ENCODE measurements at places on chromosomes 7 and 10.
A peak's percentile ranks its signal among the peaks of the same experiment; 100 is the strongest.

DNA sequence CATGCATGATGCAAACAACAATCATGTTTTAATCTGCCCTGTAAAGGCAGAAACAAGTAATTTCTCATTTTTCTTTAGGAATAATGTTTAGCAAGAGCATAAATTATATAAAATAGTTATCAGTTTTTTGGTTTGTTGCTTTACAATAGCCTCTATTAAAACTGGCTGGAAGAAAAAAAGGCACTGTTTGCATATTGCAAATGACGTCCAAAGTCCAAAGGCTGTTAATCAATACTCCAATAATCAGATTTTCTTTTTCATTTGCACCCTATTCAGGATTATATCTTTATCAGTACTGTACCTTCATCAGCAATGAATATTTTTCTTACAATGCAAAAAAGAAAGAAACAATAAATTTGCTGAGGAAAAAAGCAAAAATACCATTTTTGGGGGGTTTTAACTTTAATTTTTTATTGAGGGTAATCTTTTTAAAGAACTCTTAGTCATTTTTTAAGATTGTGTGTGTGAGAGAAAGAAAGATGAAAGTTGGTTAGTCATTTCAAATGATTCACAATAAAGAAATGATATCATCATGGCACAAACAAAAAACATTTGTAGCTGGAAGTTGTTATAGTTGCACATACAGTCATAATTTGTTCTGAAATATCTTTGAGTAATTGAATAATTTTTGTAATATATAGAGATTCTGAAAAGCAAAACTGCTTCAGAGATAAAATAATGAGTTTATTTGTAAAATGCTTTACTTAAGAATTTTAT is 44.4 kb upstream of the AKR1C2 start:
- H3K4me1 ChIP-seq: no peaks in the 10 kb centered on the region
- no peak overlapping the region for H3K27ac ChIP-seq
- DNase-seq: no peak
- H3K36me3 ChIP-seq: no peaks in the 10 kb centered on the region

DNA sequence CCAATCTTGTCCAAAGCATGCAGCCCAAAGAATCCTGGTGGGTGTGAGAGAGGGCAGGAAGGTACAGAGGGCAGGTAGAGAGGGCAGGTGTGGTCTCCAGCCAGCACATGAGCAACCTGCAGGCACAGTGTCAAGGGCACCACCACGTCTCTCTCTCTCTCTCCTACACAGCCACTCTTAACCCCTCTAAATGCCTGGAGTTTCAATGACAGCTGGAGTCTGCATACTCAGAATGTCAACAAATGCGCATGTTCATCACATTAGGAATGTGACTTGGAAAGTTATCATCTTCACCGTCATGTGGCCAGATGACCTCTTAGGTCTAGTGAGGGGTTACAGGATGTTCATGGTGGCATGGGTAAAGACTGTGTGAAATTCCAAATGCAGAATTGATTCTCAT is 456.8 kb downstream of the SORCS1 start:
- H3K27me3 ChIP-seq: no peaks in the 10 kb centered on the region
- no peak overlapping the region for H3K27ac ChIP-seq
- no peak for DNase-seq
- no peaks in the 10 kb centered on the region for H3K4me1 ChIP-seq

- H3K4me1 ChIP-seq: peaks cover 21% of the 10 kb centered on the region
- peak; percentile 75 for DNase-seq
- H3K27ac ChIP-seq: no peak overlapping the region
- H3K36me3 ChIP-seq: peaks cover 14% of the 10 kb centered on the region
These were observed 160.9 kb downstream of the LRRC4 start for GRCh38 chr7:127870231-127870907.

DNA sequence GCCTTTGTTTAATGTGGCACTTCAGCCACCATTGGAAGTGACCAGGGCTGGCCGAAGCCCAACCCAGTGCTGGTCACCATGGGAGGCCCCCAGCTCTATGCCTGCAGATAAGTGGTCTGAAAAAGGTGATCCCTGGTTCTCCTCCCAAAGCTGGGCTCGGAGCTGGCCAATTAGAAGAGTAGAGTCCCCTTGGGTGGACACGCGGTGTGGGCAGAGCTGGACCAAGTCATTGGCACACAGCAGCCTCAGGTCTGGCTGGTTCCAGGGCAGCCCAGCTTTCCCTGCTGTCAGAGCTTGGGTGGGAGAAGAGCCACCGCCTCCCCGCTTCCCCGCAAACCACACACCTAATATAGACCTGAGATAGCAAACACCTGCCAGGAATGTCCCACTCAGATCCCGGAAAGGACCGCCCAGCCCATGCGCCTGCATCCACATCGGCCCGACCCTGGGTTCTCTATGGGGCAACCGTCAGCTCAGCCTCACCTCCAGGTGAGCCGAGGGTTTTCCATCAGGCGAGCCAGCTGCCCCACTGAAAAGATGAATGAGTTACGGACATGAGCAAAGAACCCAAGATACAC is 84.3 kb downstream of the TCERG1L start:
- no peak for DNase-seq
- H3K36me3 ChIP-seq: no peaks in the 10 kb centered on the region
- no peaks in the 10 kb centered on the region for H3K4me1 ChIP-seq

- no peaks in the 10 kb centered on the region for H3K36me3 ChIP-seq
- no peak overlapping the region for H3K27ac ChIP-seq
- DNase-seq: no peak
- H3K4me1 ChIP-seq: no peaks in the 10 kb centered on the region
These were observed 38.1 kb upstream of the CCDC6 start for GRCh38 chr10:59944339-59944935.

DNA sequence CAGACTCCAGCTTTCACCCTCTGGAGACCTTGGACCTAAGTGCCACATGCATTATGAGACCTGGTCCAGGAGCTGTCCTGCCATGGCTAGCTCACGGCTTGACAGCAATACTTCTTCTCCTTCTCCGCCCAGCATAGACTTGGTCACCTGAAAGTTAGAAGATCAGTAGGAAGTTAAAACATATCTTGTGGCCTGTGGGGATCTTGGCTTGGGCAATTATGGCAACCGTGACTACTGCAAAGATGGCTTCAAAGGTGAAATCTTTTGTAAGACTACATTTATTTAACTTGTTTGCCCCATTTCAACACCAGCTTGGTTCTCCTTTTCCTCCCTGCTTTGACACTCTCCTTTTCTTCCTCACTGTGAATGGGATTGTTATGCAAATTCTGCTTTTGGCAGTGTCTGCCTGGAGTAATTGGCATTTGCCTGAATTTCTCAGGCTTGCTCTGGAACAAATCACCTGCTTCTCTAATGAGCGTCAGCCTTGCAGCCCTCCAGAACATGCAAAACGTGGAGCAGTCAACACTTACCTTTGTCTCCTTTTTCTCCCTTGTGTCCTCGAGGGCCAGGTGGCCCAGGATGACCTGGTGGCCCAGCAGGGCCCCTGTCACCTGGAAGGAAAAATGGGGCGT is 53.4 kb downstream of the COL17A1 start:
- H3K36me3 ChIP-seq: peaks cover 19% of the 10 kb centered on the region
- no peak overlapping the region for H3K27ac ChIP-seq
- no peak overlapping the region for H3K4me3 ChIP-seq

GRCh38 chr10:44723082-44723481 is 188.1 kb upstream of the TMEM72 start:
- no peak overlapping the region for H3K4me3 ChIP-seq
- no peaks in the 10 kb centered on the region for H3K27me3 ChIP-seq
- no peak overlapping the region for H3K27ac ChIP-seq
- no peaks in the 10 kb centered on the region for H3K36me3 ChIP-seq
- peaks cover 40% of the 10 kb centered on the region for H3K4me1 ChIP-seq

- H3K27me3 ChIP-seq: no peaks in the 10 kb centered on the region
- H3K27ac ChIP-seq: no peak overlapping the region
- H3K36me3 ChIP-seq: no peaks in the 10 kb centered on the region
- H3K4me1 ChIP-seq: no peaks in the 10 kb centered on the region
These were observed 45.5 kb downstream of the CAMK2B start for GRCh38 chr7:44279731-44280505.

DNA sequence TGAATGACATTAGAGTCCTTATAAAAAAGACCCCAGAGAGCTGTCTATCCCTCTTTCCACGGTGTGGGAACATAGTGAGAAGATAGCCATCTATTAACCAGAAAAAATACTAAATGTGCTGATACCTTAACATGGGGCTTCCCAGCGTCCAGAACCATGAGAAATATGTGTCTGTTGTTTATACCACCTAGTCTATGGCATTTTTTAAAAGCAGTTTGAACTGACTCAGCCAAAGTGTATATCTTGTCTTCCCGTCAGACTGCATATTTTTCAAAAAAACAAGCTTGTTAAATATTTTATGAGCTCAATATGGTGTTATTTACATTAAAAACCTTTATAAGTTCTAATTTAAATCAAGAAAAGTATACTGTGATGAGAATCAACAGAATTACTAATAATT is 255.3 kb downstream of the HGF start:
- H3K27ac ChIP-seq: no peak overlapping the region
- no peak overlapping the region for H3K4me3 ChIP-seq
- no peak for DNase-seq
- no peaks in the 10 kb centered on the region for H3K36me3 ChIP-seq
- H3K4me1 ChIP-seq: no peaks in the 10 kb centered on the region

GRCh38 chr10:45008524-45009161 is 7.9 kb downstream of the ZNF22 start:
- no peak overlapping the region for H3K4me3 ChIP-seq
- peaks cover 8% of the 10 kb centered on the region for H3K4me1 ChIP-seq
- DNase-seq: peak; percentile 54

DNA sequence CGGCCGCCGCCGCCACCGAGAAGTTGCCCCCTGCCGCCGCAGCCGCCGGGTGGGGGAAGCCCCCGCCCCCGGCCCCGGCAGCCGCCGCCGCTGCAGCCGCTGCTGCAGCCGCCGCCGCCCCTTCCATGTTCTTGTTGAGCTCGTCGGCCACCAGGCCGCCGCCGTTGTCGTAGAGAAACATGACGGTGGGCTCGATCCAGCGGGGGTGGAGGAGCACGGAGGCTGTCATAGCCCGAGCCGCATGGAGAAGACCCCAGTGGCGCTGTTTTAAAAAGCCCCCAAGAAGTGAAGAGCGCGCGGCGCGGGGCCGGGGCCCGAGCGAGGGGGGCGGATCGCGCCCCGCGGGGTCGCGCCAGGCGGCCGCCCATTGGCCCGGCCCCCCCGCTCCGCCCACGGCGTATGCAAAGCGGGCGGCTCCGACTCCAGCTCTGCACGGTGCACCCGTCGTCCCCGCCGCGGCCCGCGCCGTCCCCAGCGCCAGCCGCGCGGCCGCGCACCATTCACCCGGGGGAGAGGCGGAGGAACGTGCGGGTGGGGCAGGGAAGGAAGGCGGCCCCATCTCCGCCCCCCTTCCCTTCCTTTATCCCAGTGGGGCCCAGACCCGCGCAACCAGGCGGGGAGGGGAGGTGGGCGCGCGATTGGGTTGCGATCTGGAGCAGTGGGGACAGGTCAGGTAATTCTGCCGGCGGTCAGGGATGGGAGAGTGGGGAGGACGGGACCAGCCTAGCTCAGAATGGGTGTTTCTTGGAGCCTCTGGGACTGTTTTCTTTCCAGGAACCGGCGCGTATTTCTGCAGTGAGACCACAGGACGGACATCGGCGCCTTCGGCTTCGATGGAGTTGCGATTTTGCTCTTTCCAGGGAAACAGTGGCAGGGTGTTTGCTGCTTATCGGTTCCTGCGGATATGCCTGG is at the start of gene HOXA13:
Gene HOXA13, minus strand, starts transcription at position 243 of the 912 bp plus-strand sequence. Its CDS starts 14 bp downstream, at position 229.
- peaks cover 36% of the 10 kb centered on the region for H3K4me1 ChIP-seq
- H3K4me3 ChIP-seq: no peak within 1 kb of the TSS
- H3K36me3 ChIP-seq: no peaks in the 10 kb centered on the region
- no peak within 1 kb of the TSS for H3K27ac ChIP-seq
- DNase-seq: no peak

GRCh38 chr7:17041324-17041723 is 159.5 kb upstream of the AGR3 start:
- no peaks in the 10 kb centered on the region for H3K36me3 ChIP-seq
- peaks cover 77% of the 10 kb centered on the region for H3K4me1 ChIP-seq
- peak overlapping the region; percentile 33 for H3K4me3 ChIP-seq
- peak; percentile 99 for DNase-seq
- no peak overlapping the region for H3K27ac ChIP-seq
- H3K27me3 ChIP-seq: no peaks in the 10 kb centered on the region

DNA sequence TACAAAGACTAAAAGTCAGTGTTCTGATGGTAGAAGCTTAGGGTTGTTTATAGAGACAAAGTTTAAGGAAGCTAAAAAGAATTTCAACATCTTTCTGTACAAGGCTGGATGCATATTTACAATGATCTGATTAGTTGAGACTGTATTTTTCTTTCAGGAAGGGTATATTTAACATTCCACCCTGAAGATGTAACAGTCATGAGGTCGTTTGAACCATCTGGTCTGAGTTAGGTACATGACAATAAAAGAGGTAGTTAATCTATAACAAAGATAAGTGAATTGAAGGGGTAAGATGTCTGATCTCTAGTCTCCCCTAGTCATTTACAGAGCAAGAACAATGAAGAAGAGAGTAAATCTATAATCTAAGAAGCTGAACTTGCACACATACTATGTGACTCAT is 821.2 kb downstream of the CNTNAP2 start:
- no peak for DNase-seq
- H3K36me3 ChIP-seq: no peaks in the 10 kb centered on the region
- H3K27ac ChIP-seq: no peak overlapping the region
- no peak overlapping the region for H3K4me3 ChIP-seq

GRCh38 chr10:68900427-68901104 is 549 bp upstream of the DDX50 start:
- no peak for DNase-seq
- H3K36me3 ChIP-seq: no peaks in the 10 kb centered on the region
- H3K27me3 ChIP-seq: no peaks in the 10 kb centered on the region
- H3K4me3 ChIP-seq: peak overlapping the region; percentile 87
- H3K27ac ChIP-seq: peak overlapping the region; percentile 86
- peaks cover 15% of the 10 kb centered on the region for H3K4me1 ChIP-seq

DNA sequence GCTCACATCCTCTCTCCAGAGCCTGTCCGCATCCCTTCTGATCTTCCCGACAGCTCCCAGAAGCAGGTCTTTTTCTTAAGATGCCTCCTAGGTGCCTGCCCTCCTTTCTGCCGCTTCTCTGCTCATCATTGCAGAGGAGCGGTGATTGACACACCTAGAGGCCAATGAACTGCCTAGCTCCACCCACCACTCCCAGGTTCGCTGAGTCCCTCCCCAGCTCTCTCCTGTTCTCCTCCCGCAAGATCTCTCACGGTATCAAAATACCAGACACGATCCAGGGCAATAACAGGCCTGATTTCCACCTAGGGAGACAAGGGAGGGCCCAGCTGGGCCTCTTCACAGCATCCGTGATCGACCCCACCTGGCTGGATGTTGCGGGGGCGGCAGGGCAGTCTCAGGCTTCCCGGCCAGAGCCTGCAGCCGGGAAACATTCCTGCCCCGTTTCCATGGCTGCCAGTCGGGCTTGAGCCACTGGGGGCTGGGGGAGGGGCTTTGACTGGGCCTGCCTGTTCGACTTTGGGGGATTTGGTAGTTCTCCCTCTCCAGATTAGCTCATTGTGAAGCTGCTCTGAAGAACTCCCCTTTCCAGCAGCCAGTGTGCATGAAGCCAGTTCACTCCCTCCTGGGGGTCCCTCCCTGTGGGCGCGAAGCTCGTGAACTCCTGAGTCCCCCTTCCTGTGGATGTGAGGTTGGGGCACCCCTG is 373.5 kb downstream of the RPS24 start:
- H3K4me3 ChIP-seq: no peak overlapping the region
- no peaks in the 10 kb centered on the region for H3K27me3 ChIP-seq
- peak; percentile 30 for DNase-seq
- H3K27ac ChIP-seq: no peak overlapping the region
- H3K4me1 ChIP-seq: peaks cover 4% of the 10 kb centered on the region

GRCh38 chr7:156791241-156791640 is 101.7 kb downstream of the LMBR1 start:
- H3K27me3 ChIP-seq: no peaks in the 10 kb centered on the region
- DNase-seq: no peak
- H3K4me3 ChIP-seq: no peak overlapping the region

- H3K4me1 ChIP-seq: no peaks in the 10 kb centered on the region
- peak; percentile 71 for DNase-seq
- no peaks in the 10 kb centered on the region for H3K27me3 ChIP-seq
- H3K4me3 ChIP-seq: no peak overlapping the region
- H3K27ac ChIP-seq: no peak overlapping the region
These were observed 9.3 kb downstream of the RPP38 start for GRCh38 chr10:15106352-15107013.
